ENCODE measurements at places on chromosomes 5 and 9. TPM values are rescaled to one million over a fixed set of nuclear protein-coding genes. Genes with fewer than 3 reads are reported as not detected.

DNA sequence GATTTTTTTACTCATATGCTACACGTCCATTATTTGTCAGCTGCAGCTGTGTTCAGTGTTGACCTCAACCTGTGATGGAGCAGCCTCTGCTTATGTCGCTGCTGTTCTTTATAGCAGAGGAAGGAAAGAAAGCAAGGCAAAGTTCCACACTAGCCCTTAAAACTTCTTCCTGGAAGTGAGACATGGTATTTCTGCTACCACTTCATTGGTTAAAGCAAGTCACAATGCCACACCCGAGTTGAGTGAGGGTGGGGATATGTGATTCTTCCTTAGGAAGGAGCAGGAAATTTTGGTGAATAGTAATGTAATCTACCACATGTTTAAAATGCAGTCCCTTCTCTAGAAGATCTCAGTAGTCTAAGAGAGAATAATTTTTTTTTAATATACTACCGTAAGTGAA lies 224.8 kb upstream of the DMRT1 start:
- DNase-seq, result no peak

- no peak for DNase-seq
These were observed 53.1 kb downstream of the SLC44A1 start for GRCh38 chr9:105297442-105298075.

DNA sequence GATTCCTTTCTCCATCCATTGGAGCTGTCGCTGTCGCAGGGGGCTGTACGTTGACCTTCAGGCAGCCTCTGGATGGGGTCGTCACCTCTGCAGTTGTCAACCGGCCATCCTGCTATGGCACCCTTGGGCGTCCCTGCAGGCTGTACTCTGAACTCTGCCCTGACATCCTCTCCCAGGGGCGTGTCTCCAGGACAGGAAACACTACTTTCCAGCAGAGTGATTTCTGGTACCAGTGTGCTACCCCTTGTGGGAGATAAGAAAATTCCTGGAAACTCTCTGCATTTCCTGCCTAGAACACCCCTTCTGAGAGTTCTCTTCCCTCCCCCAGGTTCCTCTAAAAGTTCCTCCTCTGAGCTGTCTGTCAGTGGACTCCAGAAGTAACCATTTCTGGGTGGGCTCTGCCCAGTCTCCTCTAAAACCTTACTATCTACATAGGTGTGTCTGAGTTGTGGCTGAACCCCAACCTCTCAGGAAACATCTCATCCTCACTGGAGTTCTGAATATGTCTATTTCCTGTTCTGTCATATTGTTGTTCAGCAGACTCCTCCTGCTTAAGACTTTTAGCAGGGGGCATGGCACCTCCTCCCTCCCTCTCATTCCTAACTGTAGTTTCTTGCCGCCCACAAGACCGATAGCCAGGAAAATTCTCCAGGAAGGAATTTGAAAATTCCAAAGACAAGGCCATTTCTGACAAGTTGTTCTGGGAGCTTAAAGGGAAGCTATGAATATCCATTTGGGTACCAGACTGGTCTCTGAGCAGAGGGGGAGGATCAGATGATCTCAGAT lies 145.3 kb upstream of the RASEF start:
- DNase-seq, result no peak

DNA sequence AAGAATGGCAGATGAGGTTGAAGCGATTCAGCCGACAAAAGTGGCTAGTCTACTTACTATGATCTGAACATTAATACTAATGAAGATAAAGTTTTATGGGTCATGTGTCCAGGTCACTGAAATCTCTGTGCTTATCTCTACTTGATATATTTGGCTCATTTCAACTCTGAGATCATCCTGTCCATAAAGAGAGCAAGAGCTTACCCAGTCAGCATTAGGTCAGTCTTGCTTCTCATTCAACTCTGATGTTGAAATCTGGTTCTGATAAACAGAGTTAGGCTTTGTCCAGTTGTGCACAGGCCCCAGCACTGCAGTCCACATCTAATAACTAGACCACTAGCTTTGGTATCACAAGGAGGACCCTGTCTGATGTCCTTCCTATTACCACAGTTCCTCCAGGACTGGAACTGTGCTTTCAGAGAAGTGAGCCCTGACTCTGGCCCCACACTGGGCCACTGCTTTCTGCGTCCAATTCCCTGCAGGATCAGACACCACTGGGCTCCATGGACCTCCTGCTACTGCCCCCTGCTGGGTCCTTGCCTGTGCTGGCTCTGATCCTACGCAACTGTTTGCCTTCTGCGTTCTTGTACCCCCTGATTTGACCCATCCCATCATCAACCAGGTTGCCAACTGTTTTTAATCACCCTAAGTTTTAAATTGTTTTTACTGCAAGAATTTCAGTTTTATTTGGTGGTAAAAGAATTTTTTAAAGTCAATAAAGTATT lies 23.7 kb upstream of the FAM120A start:
- no peak for DNase-seq

FOXE1 gene
- not detected for total RNA-seq

- DNase-seq, result no peak
These were observed 922.2 kb upstream of the SEMA6A start for GRCh38 chr5:117496801-117497200.

DNA sequence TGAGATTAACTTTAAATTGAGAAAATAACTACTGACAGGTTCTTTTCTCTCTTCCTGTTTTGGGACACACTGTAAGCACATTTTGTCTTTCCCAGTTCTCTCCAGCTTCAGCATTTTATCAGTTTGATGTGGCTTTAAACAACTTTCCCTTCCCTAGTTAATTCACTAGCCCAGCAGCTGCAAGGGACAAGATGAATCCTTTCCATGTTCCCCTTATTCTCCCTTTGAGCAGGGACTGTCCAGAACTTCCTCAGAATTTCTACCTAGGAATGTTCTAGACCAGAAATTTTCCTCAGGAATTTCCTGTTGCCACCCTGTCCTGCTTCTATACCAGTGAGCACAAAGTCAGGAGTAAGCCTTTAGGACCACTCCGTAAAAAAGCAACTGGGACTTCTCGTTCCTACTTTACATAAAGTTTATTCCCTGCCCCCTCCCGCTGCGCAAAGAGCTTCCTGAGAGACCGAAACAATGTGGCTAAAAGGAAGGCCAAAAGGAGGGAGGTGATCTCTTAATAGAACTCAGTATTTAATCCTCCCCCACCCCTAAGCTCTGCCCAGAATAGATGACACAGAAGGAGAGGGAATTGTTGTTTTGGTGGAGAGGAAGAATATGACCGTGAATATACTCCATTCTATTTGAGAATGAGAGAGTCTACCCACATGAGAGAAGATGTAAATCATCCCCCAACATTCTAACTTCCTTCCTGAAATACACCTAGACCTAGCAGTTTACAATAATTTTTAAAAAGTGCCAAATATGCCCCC lies 61.9 kb downstream of the GLIS3 start:
- peak; percentile 50 for DNase-seq

DNA sequence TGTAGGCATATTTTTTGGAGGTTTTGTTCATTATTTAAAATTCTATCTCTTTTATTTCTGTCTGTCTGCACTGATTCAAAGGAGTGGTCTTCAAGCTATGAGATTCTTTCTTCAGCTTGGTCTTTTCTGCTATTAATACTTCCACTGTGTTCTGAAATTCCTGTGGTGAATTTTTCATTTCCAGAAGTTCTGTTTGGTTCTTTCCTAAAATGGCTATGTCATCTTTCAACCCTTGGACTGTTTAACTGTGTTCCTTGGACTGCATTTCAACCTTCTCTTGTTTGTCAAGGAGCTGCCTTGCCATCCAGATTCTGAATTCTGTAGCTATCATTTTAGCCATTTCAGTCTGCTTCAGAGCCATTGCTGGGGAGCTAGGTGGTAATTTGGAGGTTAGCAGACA lies 76.3 kb downstream of the CERT1 start:
- no peak for DNase-seq

DNA sequence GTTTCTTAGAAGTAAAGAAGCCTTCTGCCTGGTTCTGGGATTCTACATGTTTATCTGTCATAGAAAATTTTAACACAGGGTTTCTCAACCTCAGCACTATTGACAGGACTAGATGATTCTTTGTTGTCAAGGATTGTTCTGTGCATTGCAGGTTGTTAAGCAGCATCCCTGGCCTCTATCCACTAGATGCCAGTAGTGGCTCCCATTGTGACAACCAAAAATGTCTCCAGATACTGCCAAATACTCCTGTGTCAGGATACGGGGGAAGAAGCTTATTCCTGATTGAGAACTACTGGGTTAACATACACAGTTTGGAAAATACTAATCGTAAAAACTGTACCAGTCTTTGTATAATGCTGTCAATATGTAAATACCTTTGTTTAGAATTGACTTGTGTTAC lies 167.1 kb downstream of the NIPBL start:
- no peak for DNase-seq

- no peak for DNase-seq
These were observed 32.6 kb upstream of the LHX2 start for GRCh38 chr9:123978981-123979380.

IL33 gene
- total RNA-seq, result not detected

PHPT1 gene
- total RNA-seq, result 127 TPM

DNA sequence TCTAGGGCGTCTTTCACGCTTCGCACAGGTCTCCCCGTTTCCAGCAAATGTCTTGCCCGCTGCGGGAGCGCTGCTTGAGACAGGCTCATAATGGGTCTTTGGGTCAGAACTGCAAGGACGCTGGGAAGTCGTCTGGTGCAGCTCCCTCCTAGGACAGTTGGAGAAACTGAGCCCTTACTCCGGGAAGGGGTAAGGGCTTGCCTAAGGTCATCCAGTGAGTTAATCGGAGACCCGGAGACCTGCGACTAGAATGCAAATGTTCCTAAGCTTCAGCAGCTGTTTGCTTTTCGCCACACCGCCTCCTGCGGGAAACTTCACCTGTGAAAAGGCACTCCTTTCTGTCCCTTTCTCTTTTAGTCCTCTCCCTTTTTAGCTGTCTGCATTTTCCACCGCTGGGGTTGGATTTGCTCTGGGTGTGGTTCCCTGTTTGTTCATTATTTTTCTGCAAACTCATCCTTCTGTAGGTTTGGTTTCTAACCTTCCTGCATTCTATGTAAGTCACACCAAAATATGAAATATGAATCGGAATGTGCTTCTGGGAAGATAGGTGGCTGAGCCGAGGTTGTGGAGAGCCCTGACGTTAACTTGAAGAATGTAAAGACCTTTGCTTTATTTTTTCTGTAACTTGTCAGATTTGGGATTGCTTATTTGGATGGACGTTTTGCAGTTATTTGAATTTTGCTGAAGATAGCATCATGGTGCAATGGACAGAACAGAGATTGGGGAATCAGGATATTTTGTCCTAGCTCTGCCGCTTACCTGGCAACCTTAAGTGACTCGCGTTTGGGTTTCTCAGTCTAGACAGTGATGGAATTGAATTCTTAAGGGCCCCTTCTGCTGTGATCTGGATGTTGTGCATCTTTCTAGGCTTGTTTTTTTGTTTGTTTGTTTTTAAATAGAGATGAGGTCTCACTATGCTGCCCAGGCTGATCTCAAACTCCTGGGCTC lies 909 bp downstream of the SLC36A1 start:
- DNase-seq, result peak; percentile 28

- DNase-seq, result no peak
These were observed 493.5 kb downstream of the EBF1 start for GRCh38 chr5:158606233-158606632.

DNA sequence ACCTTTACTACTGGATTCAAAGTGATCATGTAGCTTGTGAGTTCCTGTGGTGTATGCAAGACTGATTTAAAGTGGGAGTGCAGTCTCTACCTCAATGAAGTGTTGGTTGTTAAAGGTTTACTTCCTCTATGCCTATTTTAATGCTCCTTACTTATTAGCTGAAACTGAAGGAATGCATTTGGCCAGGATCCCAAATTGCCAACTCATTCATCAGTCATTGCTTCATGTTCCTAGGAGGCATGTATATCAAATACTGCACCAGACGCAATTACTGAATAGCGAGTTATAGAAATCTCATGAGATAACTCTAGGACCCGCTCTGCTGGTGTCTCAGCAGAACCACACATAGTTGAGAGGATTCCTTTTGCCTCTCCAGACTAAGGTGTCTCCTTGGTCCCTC lies 143.0 kb upstream of the RPS23 start:
- peak; percentile 69 for DNase-seq

DNAI1 gene
- not detected for total RNA-seq

GRCh38 chr5:139694556-139695177 lies 46.5 kb downstream of the CXXC5 start:
- DNase-seq, result no peak
